GM13976 (cell line): ENCODE measurements at places on chromosomes 6 and 20.

DNA sequence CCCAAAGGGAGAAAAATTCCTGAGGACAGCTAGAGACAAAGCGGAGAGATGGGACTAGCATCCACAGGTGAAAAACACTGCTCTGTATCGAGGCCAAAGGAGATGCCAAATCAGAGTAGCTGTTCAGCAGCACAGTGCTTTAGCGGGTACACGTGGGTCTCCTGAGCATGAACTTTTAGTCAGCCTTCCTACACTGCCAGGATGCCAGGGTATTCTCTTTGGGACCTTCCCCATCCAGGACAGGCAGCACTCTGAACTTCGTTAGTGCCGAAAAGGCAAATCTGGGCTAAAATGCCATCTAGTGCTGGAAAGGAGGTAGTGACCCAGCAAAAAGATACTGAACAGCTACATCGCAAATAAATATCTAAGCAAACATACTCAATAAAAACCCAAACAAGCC is 64.9 kb downstream of the C6orf58 start:
- DNase-seq: peak; percentile 12

DNA sequence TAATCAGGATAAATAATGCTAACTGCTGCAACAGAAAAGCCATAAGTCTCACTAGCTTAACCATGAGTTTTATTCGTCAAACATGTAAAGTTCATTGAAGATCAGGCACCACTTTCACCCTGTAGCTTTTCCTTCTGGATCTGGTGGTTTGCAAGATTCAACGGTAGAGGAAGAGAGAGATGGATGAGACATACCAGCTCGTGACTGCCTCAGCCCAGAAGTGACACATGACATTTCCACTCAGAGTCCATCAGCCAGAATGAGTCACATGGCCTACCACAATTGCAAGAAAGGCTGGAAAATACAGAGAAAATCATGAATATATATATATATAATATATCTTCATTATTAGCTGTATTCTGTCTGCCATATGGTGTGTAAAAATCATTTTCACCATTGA is 29.0 kb downstream of the SPTLC3 start:
- no peak for DNase-seq

DNA sequence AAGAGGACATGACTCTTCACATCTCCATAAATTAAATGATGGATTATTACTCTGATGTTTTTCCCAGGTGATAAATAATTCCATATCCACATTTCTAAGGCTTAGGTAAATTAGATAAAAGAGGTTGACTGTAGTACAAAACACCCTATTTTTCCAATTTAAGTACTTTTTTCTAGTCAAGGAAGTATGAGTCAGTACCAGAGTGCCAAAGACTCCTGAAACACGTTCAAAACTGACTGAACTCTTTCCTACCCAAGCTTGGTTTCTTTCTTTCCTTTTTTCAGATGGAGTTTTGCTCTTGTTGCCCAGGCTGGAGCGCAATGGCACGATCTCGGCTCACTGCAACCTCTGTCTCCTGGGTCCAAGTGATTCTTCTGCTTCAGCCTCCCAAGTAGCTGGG is 85.0 kb downstream of the DOK5 start:
- DNase-seq: no peak

DNA sequence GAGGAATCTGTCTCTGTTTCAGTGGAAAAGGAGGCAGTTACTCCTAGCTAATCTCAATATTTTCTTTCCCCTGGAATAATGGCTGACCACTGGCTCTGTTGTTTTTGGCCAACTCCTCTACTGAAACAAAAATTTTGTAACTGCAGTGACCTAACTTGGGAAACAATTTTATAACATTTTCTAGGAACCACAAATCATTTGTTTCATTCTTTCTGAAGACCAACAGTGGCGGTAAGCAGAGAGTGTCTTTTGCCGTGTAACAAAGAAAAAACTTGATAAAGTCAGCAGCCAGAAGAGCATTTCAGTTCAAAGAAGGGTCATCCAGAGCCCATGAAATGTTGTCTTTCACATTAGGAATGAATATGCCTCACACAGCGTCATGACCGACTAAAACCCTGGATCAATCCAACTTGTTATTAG is 11.8 kb upstream of the BFSP1 start:
- DNase-seq: no peak

DNA sequence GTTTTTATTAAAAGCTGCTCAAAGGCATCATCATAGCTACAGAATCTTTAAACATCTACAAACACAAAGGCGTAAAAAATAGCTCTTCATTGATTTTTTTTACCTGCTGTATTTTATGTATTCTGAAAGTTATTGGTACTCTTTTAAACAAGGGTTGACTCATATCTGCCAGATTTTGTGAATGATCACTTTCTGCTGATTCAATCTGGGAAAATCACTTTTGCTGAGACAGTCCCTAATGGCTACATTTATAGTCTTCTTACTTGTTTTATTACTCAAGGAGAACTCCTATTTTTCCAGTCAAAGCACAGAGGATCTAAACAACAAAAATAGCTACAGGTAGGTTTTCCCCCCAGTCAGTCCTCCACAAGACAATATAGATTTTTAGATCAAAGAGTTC is 739.0 kb downstream of the CBLN4 start:
- no peak for DNase-seq
